Stimulated activated CD8-positive, alpha-beta memory T cell treated with anti-CD3 and anti-CD28 coated beads, Interleukin-7, amount 100 ng/mL, for 1 hour (primary cell): ENCODE measurements at places on chromosomes 1 and 21.

GRCh38 chr1:118136187-118136941 is 48.7 kb downstream of the SPAG17 start:
- no peak for DNase-seq

DNA sequence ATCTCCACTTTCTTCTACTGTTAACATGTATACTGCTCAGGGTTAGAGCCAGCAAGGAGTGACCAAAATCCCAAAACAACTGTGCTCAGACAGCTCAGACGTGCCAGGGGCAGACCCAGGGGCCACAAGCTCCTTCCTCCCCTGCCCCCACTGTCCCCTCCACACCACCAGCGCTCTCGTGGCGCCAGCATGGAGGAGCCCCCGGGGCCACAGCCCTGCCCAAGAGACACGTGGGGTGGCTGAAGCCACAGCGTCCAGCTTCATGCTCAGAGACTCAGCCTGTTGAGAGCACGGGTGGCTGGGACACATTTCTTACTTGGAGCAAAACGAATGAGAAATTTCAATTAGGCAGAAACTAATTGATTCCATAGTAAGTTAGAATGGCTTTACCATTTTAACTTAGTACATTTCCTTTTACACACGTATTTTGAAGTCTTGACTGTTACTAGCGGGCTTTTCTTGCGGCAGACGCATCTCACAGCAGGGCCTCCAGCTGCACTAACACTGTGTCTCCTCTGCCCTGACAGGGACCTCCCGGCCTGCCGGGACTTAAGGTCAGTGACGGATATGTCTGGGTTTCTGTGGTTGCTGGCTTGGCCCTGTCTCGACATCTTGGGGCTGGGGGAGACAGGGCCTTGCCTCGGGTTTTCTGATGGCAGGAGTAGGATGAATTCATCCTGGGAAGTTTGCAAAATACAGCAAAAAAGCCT is 54.2 kb downstream of the SLC19A1 start:
- DNase-seq = no peak

DNA sequence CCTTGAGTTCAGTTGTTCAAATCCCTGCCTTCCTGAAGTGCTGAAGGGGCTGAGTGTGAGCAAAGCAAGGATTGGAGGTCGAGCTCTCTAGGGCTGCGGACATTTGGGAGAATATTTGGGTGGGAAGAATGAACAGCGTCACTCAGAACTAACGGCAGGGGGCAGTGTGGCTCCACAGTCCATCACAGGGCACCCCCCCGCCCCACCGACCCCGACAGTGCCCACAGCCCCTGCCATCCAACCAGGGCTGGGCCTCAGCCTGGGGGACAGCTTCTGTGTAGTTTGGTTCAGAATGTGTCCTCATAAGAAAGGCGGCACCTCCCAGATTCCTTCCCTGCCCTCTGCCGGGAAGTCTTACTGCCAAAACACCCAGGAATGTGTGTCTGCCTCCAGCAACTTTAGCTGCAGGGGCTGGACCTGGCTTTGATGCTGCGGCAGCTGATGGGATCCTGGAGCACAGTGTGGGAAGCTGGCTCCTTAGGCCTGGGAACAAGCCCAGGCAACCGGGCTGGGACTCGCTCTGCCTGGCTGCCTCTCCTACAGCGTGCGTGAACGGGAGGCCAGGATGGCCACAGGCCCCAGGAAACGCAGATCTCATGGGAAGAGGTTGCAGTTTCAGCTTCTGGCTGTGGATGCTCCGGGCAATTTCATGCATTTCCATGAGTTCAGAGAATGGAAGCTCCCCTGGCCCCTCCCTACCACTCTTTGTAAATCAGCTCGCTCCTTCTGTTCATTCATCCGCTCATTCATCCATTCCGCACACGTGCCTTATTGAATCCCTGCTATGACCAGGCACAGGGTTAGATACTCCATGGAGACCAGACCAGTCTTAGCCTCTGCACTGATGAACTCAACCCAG is 104.9 kb upstream of the TMPRSS2 start:
- no peak for DNase-seq

GRCh38 chr1:8184301-8184700 is 133.6 kb upstream of the SLC45A1 start:
- DNase-seq = no peak

DNA sequence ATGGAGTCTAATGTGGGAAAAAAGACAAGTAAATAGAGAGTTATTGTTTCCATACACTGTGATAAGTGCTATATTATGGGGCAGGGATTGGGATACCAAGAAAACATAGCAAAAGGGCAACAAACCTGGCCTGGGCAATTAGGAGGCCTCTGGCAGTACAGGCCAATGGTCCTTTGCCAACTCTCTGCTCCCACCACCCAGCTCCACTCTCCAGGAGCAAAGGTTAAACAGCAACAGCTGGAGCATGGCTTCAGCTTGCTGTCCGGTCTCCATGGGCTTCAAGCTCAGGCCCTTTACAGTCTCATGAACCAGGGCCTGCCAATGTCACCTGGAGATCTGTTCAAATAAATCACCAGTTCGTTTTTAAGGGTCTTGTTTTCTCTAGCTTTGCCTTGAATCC is 37.2 kb upstream of the ARHGAP29 start:
- DNase-seq = no peak

DNA sequence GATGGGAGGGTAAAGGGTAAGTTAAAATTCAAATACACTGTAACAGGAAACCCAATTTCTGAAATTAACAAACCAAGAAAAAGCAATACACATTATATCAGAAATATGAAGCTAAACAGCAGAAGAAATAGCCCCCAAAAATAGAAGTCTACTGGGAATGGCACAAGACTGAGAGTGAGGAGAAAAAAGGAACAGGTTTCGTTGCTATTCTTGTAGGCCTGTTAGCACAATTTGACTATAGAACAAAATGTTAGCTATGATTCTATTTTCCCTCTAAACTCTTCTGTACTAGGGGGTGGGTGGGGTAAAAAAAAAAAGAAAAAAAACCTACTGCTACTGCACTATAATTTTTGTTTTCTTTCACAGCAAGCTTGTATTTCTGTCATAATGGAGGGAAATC is 12.5 kb downstream of the RBBP5 start:
- no peak for DNase-seq

DNA sequence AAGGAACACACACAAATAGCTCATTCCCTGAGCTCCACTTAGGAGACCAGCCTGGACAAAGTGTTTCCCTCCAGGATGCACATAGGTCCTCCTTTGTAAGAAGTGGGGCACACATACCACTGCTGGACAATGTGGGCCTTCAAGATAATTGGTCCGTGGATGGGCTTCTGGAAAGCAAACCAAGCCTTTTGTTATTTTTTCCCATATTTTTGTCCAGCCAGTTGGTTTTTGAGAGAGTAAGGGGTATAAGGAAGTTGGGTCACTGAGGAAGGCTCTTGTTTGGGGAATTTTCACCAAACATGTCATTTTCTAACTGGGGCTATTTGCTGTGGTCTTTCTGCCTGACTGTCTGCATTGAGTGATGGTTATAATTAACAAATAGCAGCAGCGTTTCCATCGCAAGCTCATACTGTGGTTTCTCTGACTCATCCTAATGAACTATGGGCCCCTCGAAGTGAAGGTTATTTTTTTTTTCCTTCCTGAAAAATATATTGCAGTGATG is 306.3 kb upstream of the DUSP10 start:
- no peak for DNase-seq

DNA sequence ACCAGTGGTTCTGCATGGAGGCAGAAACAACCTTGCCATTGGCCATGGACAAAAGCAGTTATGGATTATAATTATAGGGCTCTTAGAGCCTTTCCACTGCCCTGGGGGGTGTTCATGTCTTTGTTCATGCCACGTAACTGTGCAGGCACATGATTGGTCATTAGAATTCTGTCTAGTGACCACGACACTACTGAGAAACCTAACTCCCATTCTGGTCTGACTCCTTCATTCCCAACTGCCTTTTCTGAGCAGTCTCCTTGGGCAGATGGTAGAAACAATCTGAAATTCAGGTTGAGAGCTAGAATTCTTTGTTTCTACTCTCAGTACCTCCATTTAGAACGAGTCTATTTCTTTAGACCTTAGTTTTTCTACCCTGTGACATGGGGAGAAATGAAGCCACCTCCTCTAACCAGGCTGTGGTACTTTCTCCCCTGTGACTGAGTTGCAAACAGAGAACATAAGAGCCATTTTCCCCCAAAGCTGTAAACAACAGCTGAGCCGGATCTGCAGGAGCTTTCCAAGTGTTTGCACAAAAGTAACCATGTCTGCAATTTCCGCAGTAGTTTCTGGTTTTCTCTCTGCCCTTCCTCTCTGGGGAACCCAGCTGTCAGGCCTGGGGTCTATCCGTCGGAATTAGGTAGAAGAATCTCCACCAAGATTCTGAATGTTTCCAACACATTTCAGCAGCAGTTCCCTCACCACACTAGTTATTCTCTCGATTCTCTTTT is 37.7 kb upstream of the IPO9 start:
- no peak for DNase-seq

DNA sequence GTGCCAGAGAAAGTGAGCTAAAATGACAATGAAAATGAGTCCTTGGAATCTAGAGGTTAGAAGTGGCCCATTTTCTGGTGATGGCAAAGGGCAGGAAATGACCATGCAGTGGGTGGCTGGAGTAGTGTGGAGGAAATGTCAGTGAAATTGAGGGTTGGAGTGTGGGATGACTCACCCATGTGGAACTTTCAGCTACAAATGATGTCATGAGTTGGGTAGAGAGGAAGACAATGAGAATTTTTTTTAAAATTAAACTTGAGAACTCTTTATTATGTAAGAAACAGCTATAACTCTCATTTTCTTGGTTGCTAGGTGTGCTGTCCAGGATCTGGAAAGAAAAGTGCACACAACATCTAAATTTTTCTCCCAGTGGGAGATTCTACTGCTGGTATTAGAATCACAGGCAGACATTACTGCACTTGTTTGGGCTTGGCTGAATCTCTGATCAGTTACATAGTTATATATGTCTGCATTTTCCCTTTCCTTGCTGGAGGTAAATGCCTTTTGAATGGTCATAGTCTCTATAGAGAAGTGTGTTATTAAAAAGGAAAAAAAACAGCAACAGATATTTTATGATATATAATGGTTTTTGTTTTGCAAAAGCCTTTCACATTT is 56.8 kb upstream of the GNG12 start:
- DNase-seq = no peak

DNA sequence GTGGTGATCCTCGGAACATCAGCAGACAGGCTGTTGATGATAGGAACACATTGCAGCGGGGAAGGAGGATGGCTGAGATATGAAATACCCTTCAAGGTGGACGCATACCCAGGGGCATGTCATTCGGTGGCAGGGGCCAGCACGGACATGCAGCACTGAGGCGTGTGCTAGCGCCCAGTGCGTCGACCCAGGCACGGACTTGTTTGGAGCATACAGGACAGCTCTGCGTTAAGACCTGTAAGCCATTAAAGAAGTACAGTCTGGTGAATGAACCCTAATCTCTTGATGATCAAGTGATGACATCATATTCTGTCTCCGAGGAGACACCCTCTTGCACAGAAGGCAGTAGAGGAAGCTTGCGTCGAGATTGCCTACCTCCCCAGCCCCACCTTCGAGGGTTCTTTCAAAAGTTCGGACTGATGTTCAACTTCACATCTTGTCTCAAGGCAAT is 63.6 kb upstream of the KIF26B start:
- no peak for DNase-seq

DNA sequence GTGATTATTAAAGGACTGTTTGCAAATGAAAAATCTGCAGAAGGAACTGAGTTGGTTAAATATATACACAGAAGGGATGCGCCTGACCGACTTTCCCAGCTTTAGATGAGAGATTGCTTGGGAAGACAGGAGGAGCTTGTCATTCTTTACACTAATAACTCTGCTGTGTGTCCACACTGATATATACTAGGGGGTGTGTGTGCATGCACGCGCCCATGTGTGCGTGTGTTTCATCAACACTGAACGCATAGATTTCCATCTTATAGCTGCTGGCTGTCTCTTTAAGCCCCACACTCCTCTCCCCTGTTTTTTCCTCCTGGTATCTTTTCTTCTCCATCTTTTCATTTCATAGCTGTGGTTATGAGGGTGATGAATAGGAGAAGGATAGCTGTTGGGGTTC is 6.9 kb upstream of the KAZN start:
- no peak for DNase-seq

GRCh38 chr1:31038360-31038759 is 27.2 kb downstream of the PUM1 start:
- DNase-seq = no peak

DNA sequence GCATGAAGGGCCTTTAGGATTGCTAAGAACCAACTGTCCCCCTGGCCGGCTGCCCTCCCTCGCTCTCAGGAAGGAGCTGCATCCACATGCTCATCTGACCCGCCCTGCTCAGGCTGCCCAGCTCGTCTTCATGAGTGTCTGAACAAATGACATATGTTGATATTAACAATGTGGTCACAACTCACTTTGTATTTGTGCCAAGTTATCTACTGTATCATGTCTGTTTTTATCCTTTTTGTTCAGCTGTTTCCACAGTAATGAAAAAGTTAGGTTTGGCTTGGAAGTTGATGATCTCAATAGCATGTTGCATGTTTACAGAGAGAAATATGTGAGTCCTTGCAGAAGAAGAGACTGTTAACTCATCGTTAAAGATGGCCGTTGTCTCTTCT is 75.1 kb downstream of the PHTF1 start:
- DNase-seq = no peak

DNA sequence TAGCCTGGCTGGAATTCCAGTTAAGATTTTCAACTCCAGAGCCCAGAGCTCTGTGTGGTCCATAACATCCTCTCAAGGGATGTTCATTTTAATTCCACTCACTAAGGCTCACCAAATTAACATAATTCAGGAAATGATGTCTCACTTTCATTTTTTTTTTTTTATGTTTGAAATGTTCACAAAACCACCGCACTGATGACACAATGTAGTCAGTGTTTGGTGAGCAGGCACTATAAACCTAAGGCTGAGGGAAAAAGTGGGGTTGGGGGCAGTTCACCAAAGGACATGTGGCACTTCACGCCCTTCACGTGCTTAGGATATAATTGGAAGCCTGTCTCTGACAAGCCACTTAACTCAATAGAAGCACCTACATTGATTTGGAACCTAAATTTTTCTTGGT is 177.3 kb upstream of the CAMK1G start:
- no peak for DNase-seq

- no peak for DNase-seq
Measured at GRCh38 chr1:35644204-35644603, 2.9 kb upstream of the PSMB2 start.

- no peak for DNase-seq
Measured at GRCh38 chr1:23559985-23560741, 862 bp upstream of the ID3 start.

DNA sequence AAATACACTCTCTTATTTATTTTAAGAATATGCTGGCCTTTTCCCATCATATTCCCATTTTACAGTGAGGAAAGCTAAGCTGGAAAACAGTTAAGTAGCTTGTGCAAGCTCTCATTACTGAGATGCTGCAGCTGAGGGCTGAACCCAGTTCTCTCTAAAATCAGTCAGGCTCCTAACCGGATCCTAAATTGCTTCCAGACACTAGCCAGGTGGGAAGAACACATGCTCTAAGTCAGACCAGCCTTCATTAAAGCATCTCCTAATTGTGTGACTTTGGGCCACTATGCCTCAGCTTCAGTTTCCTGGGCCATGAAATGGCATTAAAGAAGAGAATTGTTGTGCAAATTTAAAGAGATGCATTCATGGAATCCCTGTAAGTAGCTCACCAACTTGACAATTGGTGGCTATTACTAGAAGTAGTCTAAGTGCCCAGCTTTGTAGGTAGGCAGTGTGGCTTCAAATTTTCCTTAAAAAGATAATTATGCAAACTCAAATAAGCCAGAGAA is 228.4 kb downstream of the DAB1 start:
- no peak for DNase-seq
